Naive B cell (primary cell): ENCODE measurements at places on chromosomes 6 and 20.

GRCh38 chr6:7048894-7049293 lies 58.9 kb upstream of the RREB1 start:
- no peak for DNase-seq

DNA sequence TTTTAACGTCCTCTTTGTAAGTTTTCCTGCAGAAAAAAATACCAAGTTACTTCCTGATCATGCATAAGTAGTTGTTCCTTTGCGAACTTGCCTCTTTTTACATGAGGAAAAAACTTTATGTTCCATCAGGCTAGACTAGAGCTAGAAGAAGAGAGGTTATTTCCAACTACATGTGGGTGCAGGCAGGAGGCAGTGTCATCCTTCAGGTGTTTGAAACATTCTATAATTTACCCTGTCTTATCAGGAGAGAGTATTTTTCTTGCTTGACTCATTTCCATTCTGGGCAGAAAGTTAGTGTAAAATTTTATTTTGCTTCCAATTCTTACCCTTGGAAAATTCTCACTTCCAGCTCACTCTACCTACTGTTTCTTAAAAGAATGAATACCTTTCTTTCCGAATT lies 28.5 kb upstream of the EPHA7 start:
- DNase-seq: no peak

DNA sequence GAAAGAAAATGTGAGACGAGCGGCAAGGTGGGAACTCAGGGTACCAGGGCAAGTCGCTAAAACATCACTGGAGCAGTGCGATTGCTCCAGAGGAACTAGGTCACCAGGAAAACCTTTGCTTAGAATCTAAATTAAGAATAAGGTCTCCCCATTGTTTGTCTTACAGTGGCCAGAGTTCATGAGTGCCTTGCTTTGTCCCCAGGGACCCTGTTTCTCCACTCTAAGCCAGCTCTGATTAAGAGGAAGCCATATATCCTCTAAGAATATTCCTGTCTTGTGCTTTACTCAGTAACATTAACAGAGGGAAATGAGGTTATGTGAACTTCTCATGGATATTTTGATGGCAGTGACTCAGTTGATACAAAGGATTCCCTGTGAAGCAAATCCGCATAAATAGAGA lies 305.8 kb downstream of the CD83 start:
- DNase-seq: no peak

DNA sequence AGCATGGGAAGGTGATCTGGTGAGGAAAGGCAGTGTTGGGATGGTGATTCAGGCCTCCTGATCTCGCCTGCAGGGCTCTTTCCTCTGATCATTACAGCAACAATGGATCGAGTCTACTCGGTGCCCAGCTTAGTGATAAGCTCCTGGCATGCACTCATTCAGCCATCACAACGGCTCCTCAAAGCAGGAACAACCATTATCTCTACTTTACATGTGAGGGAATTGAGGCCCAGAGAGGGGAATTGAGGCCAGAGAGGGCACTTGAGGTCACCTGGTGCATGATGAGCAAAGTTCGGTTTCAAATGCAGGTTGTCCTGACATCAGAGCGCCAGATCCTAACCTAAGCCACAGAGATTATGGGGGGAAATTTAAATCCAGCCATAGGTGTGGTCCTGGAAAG lies 42.0 kb upstream of the BPIFA2 start:
- DNase-seq: no peak
